ENCODE measurements at places on chromosomes 1 and 21.
A peak's percentile ranks its signal among the peaks of the same experiment; 100 is the strongest.

- no peak for DNase-seq
- H3K27me3 ChIP-seq: no peaks in the 10 kb centered on the region
- peaks cover 13% of the 10 kb centered on the region for H3K36me3 ChIP-seq
Observed at GRCh38 chr21:15031790-15032357, 32.9 kb downstream of the NRIP1 start.

GRCh38 chr1:150056407-150056806 is 11.2 kb upstream of the VPS45 start:
- no peaks in the 10 kb centered on the region for H3K4me1 ChIP-seq
- H3K4me3 ChIP-seq: no peak overlapping the region
- H3K27me3 ChIP-seq: peaks cover 2% of the 10 kb centered on the region
- no peak for DNase-seq

DNA sequence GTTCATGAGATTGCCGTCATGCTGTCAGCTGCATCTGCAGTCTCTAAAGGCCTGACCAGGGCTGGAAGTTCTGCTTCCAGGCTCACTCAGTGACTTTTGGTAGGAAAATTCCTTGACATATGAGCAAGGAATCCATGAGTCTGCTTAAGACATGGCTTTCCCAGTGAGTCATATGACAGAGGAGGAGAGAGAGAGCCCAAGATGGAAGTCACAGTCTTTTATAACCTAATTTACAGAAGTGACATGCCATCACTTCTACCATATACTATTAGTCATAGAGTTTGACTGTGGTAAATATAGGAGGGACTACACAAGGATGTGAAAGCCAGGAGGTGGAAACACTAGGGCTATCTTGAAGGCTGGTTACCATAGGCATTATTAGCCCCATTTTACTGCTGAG is 115.2 kb downstream of the ROR1 start:
- H3K4me1 ChIP-seq: peaks cover 12% of the 10 kb centered on the region
- H3K27me3 ChIP-seq: peaks cover 3% of the 10 kb centered on the region
- no peak overlapping the region for H3K27ac ChIP-seq
- H3K36me3 ChIP-seq: no peaks in the 10 kb centered on the region
- H3K4me3 ChIP-seq: no peak overlapping the region
- DNase-seq: no peak

DNA sequence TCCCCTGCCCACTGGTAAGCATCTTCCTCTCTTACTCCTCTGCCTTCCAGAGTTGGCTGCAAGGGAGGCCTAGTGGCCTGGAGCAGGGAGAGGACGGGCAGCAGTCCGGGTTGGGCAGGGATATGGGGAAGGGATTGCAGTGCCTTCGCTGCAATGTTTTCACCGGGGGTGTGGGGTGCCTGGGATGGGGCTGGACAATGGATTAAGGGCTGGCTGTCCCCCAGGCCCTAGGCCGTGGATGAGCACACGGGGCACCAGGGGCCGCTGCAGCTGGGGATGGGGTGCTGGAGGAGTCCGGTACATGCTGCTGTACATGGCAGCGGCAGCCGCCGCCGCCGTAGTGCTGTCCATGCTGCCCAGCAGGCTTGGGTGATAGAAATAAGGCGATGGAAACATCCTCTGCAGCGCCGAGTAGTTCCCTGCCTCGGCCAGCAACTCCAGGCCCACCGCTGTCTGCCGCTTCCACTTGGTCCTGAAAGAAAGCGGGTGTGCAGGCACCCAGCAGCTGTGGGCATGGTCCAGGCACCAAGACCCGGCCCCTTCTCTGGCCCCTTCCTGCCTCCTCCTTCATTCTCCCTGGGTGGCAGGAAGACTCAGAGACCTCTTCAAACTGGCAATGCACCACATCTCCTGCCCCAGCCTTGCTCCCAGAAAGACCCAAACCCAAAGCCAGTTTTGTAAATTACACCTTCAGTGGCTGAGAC is 4.8 kb downstream of the BARHL2 start:
- peaks cover 11% of the 10 kb centered on the region for H3K4me1 ChIP-seq
- DNase-seq: no peak
- H3K4me3 ChIP-seq: no peak overlapping the region
- H3K27ac ChIP-seq: no peak overlapping the region
- peaks cover 91% of the 10 kb centered on the region for H3K27me3 ChIP-seq

GRCh38 chr1:178337091-178337706 is 159.6 kb downstream of the CLEC20A start:
- no peak for DNase-seq
- no peaks in the 10 kb centered on the region for H3K36me3 ChIP-seq
- H3K27ac ChIP-seq: no peak overlapping the region
- no peaks in the 10 kb centered on the region for H3K4me1 ChIP-seq

GRCh38 chr1:37795340-37796125 is 1.9 kb downstream of the MANEAL start:
- peaks cover 29% of the 10 kb centered on the region for H3K27me3 ChIP-seq
- peaks cover 20% of the 10 kb centered on the region for H3K4me1 ChIP-seq
- no peak overlapping the region for H3K27ac ChIP-seq
- DNase-seq: peak; percentile 56
- H3K36me3 ChIP-seq: peaks cover 8% of the 10 kb centered on the region

- H3K4me1 ChIP-seq: peaks cover 3% of the 10 kb centered on the region
- H3K4me3 ChIP-seq: no peak overlapping the region
- H3K36me3 ChIP-seq: no peaks in the 10 kb centered on the region
- peaks cover 11% of the 10 kb centered on the region for H3K27me3 ChIP-seq
Observed at GRCh38 chr1:171286032-171286705, 27.8 kb upstream of the FMO4 start.

GRCh38 chr1:201562257-201562656 is 23.3 kb downstream of the NAV1 start:
- H3K4me1 ChIP-seq: no peaks in the 10 kb centered on the region
- no peak overlapping the region for H3K4me3 ChIP-seq
- H3K27me3 ChIP-seq: no peaks in the 10 kb centered on the region
- no peak overlapping the region for H3K27ac ChIP-seq
- no peak for DNase-seq
- H3K36me3 ChIP-seq: no peaks in the 10 kb centered on the region

- peak overlapping the region; percentile 39 for H3K4me3 ChIP-seq
- peaks cover 98% of the 10 kb centered on the region for H3K4me1 ChIP-seq
- no peaks in the 10 kb centered on the region for H3K27me3 ChIP-seq
- H3K27ac ChIP-seq: peak overlapping the region; percentile 97
- DNase-seq: no peak
Observed at GRCh38 chr1:168509210-168509609, 34.6 kb downstream of the XCL2 start.

DNA sequence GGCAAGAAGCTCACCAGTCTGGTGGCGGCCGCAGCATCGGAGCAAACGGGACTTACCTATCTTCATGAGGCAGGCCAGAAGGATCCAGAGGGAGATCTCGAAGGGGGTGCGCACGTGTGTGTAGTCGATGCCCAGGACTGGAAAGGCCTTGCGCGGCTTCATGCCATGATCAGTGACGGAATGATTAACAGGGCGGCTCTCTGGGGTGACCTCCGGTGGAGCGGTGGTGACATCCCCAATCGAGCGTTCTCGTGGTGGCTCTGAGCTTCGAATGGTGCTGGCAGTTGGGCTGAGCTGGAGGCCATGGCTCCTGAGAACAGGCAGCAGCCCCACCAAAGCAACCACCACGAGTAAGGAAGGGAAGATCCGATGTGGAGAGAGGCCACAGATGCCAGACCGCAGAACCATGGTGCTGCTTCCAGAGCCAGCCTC is 982 bp downstream of the SLC9A1 start:
- H3K4me3 ChIP-seq: peak overlapping the region; percentile 89
- H3K27ac ChIP-seq: peak overlapping the region; percentile 82
- H3K27me3 ChIP-seq: no peaks in the 10 kb centered on the region
- peaks cover 53% of the 10 kb centered on the region for H3K4me1 ChIP-seq

- peak overlapping the region; percentile 32 for H3K27ac ChIP-seq
- H3K4me3 ChIP-seq: no peak overlapping the region
- H3K27me3 ChIP-seq: no peaks in the 10 kb centered on the region
- peaks cover 53% of the 10 kb centered on the region for H3K4me1 ChIP-seq
- no peak for DNase-seq
Observed at GRCh38 chr1:23957096-23957495, 2.5 kb upstream of the PNRC2 start.

GRCh38 chr1:1537626-1538250 is 2.7 kb downstream of the TMEM240 start:
- no peak overlapping the region for H3K4me3 ChIP-seq
- no peaks in the 10 kb centered on the region for H3K27me3 ChIP-seq
- H3K36me3 ChIP-seq: peaks cover 8% of the 10 kb centered on the region
- no peak for DNase-seq
- peaks cover 1% of the 10 kb centered on the region for H3K4me1 ChIP-seq

DNA sequence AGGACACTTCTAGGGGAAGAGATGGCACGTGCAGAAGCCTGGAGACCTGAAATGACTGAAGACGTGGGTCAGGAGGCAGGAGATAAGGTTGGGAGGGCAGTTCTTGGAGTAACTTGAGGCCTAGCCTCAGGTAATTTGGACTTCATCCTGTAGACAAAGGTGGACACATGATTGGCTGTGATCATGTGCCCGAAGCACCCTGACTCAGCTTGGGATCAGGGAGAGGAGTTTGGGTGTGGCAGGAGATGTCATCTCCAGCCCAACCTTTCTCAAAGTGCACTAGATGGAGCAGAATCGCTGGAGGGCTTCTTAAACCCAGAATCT is 1.5 kb downstream of the SLC66A1 start:
- no peak for DNase-seq
- H3K4me3 ChIP-seq: no peak overlapping the region
- no peak overlapping the region for H3K27ac ChIP-seq
- H3K4me1 ChIP-seq: peaks cover 50% of the 10 kb centered on the region

DNA sequence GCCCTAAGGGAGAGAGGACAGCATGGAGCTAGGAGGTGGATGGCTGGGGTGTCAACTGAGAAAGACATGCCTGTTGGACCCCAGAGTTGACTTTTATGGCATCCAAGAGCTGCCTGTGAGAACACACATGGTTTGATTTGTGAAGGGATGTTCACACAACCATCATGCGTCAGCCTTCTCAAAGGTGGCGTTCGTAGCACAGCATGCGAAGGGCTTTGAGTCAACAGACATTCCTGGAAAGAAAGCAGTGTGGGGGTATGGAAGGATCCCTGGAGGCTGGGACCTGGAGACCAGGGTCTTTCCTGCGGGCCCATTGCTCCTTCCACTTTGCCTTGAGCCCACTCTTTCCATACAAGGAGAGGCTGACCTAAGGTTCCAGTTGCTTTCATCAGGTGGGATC is 6.4 kb upstream of the WNT3A start:
- no peaks in the 10 kb centered on the region for H3K36me3 ChIP-seq
- H3K4me3 ChIP-seq: no peak overlapping the region
- no peaks in the 10 kb centered on the region for H3K4me1 ChIP-seq
- no peak overlapping the region for H3K27ac ChIP-seq
- H3K27me3 ChIP-seq: peaks cover 35% of the 10 kb centered on the region
- no peak for DNase-seq

DNA sequence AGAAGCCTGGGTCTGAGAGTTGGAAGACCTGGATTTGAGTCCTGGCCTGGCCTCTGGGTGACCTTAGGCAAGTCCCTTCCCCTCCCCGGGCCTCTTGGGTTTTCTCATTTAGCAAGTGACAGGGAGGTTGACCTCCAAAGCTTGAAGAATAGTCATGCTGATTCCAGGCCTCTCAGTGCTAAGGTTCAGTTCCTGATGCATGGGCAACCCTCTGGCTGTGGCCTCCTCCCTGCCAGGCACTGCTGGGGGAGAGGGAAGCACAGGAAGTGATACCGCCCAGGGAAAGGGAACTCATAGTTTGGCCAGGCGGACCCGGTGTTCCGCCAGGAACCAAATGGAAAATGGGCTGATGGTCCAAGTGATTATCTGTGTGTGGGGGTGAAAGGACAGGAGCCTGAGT is 23.6 kb upstream of the WASF2 start:
- H3K27me3 ChIP-seq: no peaks in the 10 kb centered on the region
- H3K4me3 ChIP-seq: no peak overlapping the region
- no peak overlapping the region for H3K27ac ChIP-seq
- H3K4me1 ChIP-seq: peaks cover 25% of the 10 kb centered on the region
- no peaks in the 10 kb centered on the region for H3K36me3 ChIP-seq
- DNase-seq: no peak

GRCh38 chr1:41812051-41812450 is 106.7 kb downstream of the HIVEP3 start:
- no peak overlapping the region for H3K4me3 ChIP-seq
- DNase-seq: peak; percentile 63
- H3K4me1 ChIP-seq: peaks cover 56% of the 10 kb centered on the region
- H3K36me3 ChIP-seq: no peaks in the 10 kb centered on the region

- peak overlapping the region; percentile 88 for H3K27ac ChIP-seq
- no peaks in the 10 kb centered on the region for H3K27me3 ChIP-seq
- H3K4me3 ChIP-seq: peak overlapping the region; percentile 42
- H3K36me3 ChIP-seq: no peaks in the 10 kb centered on the region
- H3K4me1 ChIP-seq: peaks cover 41% of the 10 kb centered on the region
Observed at GRCh38 chr21:14675774-14676530, 129.8 kb upstream of the SAMSN1 start.

DNA sequence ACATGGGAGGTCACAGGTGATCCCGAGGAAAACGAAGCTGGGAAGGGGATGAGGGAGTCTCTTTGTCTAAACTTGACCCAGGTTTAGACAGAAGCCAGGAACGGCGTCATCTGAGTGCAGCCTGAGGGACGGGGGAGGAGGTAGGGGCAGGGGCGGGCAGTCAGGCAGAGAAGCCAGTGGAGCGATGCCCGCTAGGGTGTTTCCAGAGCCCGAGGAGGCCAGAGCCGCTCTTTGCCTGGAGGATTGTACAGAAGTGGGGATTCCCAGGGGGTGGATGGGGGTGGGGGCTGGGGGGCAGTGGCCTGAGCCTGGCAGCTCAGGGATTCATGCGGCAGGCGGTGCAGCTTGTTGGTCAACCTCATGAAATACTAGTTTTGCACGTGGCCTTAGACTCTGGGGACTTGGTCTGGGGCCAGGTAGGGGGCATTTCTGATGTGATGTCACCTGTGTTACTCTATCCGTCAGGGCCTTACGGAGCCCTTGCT is 58.4 kb downstream of the VPS26C start:
- H3K27me3 ChIP-seq: no peaks in the 10 kb centered on the region
- H3K4me1 ChIP-seq: peaks cover 22% of the 10 kb centered on the region
- peaks cover 7% of the 10 kb centered on the region for H3K36me3 ChIP-seq

DNA sequence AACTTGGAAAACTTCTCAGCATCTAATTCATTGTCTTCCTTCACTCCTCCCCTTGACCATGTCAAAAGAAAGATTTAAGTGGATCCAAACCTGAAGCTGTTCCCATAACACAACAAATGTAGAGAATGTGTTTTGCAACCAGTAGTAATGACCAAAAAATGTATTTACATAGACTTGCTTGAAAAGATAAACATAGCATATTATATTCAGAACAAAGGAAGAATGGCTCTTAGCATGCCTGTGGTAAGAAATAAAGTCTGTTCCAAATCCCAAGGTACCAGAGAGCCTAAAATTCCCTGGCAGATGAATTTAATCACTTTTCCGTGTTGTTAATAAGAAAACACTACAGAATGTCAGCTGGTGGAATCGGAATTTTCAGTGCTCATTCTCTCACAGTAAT is 36.8 kb downstream of the FMO3 start:
- H3K4me3 ChIP-seq: no peak overlapping the region
- DNase-seq: no peak
- H3K36me3 ChIP-seq: no peaks in the 10 kb centered on the region
- H3K27ac ChIP-seq: no peak overlapping the region
- H3K27me3 ChIP-seq: peaks cover 12% of the 10 kb centered on the region

DNA sequence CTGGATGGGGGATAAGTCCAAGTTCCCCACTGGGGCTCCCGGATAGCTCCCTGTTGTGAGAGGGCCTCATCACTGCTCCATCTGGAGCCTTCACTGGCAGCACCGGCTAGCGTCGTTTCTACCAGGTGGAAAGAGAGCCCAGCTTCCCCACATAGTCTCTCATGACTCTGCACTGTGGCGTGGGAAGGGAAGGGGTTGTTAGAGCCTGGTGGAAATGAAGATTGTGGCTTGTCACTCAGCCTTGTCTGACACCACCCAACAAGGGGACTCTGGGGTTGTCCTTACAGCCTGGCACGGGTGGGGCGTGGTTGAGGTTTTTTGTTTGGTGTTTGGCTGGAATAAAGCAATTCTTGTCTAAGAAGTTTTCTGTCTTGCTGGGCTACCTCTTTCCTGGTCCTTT is 94.6 kb downstream of the ADARB1 start:
- peaks cover 12% of the 10 kb centered on the region for H3K4me1 ChIP-seq
- H3K36me3 ChIP-seq: no peaks in the 10 kb centered on the region
- no peak for DNase-seq
- no peaks in the 10 kb centered on the region for H3K27me3 ChIP-seq
- H3K27ac ChIP-seq: no peak overlapping the region

Data from activated naive CD8-positive, alpha-beta T cell treated with anti-CD3 and anti-CD28 coated beads, Interleukin-2, amount 50 U/mL, for 24 hours (primary cell).